Fibroblast of skin of right biceps (primary cell): ENCODE measurements at places on chromosomes 7 and 10.

DNA sequence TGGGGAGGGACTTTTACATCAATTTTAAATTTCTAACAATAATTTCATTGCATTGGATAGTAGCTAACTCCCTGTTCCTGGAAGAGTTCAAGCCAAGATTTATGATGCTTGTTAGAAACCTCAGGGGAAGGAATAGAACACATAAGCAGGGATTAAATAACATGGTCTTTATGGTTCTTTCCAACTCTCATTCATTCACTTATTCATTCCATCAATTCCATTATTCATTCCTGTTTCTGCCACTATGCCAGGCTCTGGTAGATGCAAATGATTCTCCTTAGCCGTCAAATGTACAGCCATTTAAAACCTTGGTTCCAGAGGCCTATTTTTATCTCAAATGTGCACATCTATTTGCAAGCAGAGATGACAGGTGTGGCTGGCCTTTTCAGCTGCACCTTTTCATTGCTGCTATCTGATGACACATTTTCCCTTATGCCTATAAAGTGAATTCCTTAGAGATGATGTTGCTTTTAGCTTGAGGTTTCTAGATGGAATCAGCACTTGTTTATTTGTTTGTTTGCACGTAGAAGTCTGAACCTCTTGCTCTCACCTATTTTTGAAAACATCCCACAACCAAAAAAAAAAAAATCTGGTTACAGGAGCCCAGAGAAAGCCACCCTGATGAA is 205.7 kb upstream of the IGFBP3 start:
- DNase-seq, result no peak

- DNase-seq, result peak; percentile 98
Measured at GRCh38 chr10:44752451-44753441, 158.4 kb upstream of the TMEM72 start.

- DNase-seq, result peak; percentile 56
Measured at GRCh38 chr7:40827222-40828085, 692.6 kb downstream of the SUGCT start.

DNA sequence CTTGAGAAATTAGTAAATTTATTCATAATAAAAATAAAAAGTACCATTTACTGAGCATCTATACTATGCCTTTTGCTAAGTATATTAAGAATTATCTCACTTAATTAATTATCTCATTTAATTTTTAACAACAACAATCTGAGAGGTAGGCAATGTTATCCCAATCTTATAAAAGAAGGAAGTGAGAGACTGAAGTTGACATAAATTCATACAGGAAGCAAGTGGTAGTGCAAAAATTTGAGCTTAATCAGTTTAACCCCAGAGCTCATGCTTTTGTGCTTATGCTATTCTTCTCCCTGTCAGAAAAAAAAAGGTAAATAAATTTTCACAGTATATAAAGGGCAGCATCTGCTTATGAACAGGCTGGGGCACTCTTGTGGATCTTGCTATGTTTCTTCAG is 2.7 kb upstream of the LIPF start:
- no peak for DNase-seq

DNA sequence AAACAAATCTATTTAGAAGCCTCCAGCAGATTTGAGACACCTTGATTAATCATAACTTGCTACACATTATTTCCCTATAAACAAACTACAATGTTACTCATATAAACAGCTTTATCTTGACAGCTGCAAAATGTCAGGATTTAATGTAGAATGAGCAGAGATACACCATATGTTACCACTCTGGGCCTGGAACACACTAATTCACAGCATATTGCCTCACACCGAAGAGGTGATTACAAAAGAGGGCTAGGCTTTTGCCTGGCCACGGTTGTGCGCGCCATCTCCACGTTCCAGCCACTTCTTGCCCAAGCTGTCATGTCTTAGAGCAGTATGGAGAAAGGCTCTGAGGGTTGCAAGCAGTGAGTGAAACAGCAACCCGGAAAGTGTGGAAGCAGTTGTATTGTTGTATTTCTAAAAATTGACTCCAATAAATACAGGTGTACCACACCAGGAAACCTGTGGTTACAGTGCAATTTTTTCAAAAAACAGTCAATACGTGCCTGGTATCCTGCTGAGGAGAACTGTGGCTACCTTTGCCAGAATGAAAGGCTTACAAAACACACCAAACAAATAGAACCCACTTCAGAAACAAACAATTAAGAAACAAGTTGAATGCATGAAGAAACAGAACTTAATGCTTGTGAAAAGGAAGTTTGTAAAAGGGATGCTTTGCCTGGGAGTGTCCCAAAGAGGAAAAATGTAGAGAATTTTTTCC is 498.1 kb downstream of the PLXNA4 start:
- no peak for DNase-seq

DNA sequence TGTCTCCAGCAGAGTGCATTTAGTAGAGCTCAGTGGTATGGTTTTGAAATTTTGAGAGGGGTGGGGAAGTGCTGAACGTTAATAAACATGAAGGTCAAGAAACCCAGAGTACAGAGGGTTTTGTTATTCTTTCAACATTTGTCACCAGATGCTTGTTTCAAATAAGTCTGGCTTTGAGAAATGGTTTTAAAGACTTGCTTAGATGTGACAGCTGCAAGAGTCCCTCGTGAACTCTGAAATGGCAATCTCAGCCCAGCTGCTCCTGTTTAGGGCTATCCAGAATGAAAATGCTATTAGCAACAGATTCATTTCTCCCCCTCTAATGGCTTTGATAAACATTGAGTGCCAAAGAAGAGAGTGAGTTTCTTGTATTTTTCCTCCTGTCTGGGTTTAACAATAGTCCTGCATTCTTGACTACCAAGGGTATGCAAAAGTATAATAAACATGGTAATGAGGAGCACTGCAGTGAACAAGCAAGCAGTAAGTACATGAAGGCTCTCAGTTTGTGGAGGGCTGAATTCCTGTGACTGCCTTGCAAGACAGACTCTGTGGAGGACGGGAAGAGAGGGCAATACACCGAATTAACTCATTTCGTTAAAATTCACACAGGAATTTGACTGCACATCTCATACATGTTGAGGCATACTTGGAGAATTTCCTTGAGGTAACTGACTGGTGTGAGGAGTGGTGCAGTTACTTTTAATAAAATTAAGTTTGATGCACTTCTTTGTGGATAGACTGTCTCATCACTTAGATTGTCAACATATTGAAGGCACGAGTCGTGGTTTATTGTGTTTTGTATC is 490.9 kb downstream of the REEP3 start:
- no peak for DNase-seq

- DNase-seq, result peak; percentile 26
Measured at GRCh38 chr10:88194041-88194887, 330.8 kb downstream of the PTEN start.

DNA sequence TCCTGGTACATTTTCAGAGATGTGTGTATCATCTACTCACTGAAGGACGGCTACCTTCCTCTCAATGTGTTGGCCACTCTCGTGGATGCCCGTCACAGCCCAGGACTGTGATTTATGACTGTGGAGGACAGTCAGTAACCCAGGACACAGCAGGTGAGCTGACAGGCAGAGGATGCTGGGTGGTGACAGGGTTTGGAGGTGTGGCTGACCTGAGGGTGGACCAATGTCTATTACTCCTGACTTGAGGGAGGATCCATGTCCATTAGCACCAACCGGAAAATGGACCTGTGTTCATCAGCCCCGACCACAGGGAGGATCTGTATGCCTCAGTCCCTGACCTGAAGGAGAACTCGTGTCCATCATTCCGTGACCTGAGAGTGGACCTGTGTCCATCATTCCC is 96.1 kb downstream of the ADCY1 start:
- DNase-seq, result no peak

DNA sequence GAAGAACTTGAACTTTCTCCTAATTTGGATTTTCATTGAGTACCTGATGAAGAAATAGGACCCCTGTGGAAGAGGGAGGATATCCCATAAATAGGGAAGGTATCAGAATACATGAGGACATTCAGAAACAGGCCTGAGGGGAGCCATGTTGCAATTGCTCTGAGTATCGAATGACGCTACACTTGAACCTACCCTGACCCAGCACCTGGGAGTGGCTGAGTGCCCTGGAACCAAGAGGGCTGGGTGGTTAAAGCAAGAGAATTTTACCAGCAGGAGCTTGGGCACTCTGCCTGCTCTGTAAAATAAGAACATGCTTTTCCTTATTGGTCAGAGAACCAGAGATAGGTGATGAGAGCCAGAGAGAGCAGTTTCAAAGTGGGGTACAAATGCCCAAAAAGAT is 7.2 kb downstream of the NEUROD6 start:
- DNase-seq, result no peak

DNA sequence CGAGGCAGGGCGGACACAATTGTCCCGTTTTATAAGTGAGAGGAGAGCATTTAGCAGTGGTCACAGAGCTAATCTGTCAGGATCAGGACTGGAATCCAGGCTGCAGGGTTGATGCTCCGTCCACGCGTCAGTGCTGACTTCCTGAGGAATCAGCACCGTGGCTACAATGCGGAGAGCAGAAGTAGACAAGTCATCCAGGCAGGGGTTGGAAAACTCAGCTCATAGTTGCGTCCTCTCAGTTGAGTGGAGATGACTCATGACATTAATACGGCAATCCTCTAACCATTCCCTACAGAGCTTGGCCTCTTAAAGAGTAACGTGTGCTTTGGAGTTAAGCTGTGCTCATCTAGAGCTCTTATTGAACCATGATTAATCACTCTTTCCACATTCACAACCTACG is 17.1 kb upstream of the HTR5A start:
- no peak for DNase-seq

DNA sequence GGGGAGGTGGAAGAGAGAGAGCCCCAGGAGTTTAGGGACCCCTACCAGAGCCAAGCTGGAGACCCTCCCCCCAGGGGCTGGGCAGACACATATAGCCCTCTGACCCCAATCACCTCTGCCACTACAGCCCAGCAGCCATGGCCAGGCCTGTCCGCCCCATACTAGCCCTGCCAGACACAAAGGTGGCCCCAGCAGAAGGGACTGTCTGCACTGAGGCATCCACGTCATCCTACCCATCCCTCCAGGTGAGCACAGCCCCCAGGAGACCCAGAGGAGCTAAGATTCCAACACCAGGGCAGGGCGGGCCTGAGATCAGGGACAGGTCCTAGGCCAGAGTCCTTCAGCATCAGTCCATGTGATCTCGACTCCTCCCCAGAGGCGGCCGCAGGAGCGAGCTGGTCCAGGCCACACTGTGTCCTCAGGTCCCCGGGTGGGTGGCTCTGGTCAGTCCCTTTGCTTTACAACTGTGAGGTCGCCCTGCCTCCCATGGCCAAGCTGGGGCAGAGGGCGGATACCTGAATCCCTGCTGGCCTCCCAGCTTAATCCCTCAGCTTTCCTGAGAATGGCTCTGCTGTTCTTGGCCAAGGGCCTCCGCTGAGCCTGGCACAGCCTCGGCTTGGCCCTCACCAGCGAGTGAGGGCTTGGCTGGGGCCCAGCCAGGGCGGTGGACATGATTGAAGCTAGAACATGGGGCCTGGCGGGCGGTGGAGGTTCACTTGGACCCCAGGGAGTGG is 14.3 kb upstream of the ELN start:
- no peak for DNase-seq

DNA sequence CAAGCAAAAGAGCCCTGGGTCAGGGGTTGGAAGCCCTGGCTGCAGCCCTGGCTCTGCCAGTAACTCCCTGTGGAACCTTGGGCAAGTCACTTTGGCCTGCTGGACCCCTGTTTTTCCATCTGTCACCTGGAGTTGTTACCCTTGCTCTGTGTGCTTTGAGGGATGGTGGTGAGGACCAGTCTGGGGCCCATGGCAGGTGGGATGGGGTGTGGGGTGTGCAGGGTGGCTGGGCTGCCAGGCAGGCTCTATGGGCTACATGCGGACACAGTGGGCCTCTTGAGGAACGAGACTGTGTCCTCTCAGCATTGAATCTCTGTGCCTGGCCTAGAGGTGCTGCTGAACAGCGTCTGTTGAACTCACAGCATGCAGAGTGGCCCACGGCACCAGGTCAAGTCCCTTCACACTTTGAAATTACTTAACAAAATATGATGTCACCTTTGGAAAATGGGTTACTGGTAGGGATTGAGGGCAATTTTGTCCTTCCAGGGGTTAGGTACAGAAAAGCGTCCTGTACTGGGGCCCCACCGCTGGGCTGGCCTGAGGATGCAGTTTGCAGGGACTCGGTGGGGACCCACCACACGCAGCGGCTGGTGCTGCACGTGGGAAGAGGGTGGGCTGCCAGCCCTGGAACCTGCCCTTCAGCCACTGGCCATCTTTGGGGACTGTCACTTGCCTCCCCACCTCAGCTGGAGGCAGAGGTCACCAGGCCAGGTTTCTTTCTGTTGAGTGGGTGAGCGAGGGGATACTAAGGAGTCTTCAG is 45.3 kb downstream of the PRF1 start:
- DNase-seq, result no peak

GRCh38 chr7:1721047-1721690 is 51.1 kb downstream of the ELFN1 start:
- DNase-seq, result peak; percentile 42

- DNase-seq, result no peak
Measured at GRCh38 chr7:54833001-54833467, 74.0 kb upstream of the SEC61G start.

- DNase-seq, result no peak
Measured at GRCh38 chr7:87116315-87116714, 35.9 kb upstream of the DMTF1 start.

DNA sequence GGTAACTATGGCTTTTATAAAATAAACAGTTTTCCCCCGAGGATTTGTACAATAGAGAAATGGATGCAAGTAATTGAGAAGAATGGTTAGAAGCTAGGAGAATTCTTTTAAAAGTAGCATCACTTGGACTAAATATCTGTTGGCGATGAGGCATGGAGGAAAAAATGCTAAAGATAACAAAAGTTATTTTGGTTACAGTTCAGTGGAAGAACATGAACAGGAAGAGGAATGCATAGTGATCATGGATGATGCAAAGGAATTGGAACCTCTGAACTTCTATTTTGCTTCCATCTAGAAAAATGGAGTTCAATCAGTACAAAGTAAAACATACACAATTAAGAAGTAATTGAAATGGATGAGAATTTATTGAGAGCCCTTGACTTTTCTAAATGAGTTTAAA is 32.9 kb downstream of the ENTPD1 start:
- DNase-seq, result peak; percentile 71

GRCh38 chr7:88184848-88185304 is 35.0 kb downstream of the SRI start:
- DNase-seq, result peak; percentile 35

DNA sequence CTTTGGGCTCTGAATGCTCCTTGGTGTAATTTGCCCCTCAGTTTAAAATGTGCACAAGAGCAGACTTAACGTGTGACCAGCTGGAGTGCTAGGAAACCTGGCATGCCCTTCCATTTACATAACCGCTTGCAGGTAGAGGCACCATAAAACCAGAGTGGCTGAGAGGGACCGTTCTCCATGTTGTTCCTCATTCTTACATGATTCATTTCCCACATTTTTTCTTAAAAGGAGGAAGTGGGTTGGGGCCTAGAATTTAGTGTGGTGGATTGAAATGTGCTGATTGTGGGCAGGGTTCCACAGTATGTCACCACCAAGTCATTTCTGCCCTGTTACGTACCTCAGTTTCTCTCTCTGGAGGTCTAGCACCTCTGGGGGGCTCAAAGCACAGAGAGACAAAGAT is 375.8 kb upstream of the VSTM2A start:
- DNase-seq, result no peak

GRCh38 chr10:77974396-77975074 is 48.0 kb upstream of the DLG5 start:
- peak; percentile 49 for DNase-seq

GRCh38 chr10:3067859-3068179 is 471 bp downstream of the PFKP start:
- DNase-seq, result no peak

GRCh38 chr10:70000262-70000661 is 52.4 kb upstream of the MACROH2A2 start:
- no peak for DNase-seq
